Activated CD4-positive, alpha-beta T cell treated with anti-CD3 and anti-CD28 coated beads for 36 hours (primary cell): ENCODE measurements at places on chromosomes 3 and 15.
A peak's percentile ranks its signal among the peaks of the same experiment; 100 is the strongest.

- no peak for DNase-seq
These were observed 304.4 kb upstream of the TGFBR2 start for GRCh38 chr3:30302027-30302426.

- no peak for DNase-seq
These were observed 50.8 kb downstream of the CCDC191 start for GRCh38 chr3:114005481-114005880.

- DNase-seq: no peak
These were observed 252.3 kb upstream of the ARRDC4 start for GRCh38 chr15:97708252-97708651.

GRCh38 chr3:61729038-61729634, 167.8 kb downstream of the PTPRG start:
- DNase-seq: no peak

- DNase-seq: no peak
These were observed 12.5 kb downstream of the TRIM59 start for GRCh38 chr3:160437083-160437455.

GRCh38 chr3:172627057-172627809, 83.6 kb downstream of the NCEH1 start:
- no peak for DNase-seq

- no peak for DNase-seq
These were observed 151.2 kb downstream of the MYRIP start for GRCh38 chr3:39960515-39961191.

- no peak for DNase-seq
These were observed 22.0 kb downstream of the TRPM1 start for GRCh38 chr15:31079519-31079918.

GRCh38 chr3:44596621-44597020, 11.9 kb downstream of the ZNF660 start:
- no peak for DNase-seq

GRCh38 chr15:39327005-39327730, 253.7 kb upstream of the THBS1 start:
- no peak for DNase-seq

DNA sequence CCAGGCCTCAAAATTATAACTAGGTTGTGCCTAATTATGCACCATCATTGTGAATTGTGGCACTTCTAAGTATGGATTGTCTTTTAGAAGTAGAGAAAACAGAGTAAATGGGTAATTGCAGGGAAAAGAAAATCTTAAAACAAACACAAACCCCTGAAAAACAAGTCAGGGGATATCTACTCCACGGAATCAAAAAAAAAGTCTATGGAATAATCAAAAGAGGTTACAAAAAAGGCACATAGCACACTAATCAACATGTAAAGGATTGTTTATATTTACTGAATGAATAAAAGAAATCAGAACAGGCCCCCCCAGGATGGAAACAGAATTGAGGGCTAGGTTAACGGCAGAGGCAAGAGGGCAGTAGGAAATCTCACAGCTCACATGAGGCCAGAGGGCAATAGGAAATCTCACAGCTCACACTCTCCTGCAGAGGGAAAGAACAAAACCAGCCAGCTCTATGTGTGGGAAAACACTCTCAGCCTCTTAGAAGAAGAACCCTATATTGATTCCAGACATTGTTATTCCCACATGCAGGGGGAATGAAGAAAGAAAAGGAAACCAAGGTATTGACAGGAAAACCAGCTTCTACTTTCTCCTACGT, 72.7 kb upstream of the FNDC3B start:
- no peak for DNase-seq

DNA sequence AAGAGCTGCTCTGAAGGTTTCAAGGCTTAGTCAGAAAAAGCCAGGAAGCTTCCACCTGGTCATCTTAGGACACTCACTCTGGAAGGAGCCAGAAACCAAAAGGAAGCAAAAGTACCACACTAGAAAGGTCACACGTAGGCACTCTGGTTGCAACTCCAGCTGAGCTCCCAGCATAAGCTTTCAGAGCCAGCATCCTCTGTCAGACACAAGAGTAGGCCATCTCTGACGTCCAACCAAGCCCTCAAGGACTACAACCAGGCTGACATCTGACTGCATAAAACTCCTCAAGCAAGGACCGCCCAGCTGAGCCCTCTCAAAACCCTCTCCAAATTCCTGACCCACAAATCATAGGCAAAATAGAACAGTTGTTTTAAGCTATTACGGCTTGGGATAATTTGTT, 12.8 kb downstream of the SH3BP5 start:
- no peak for DNase-seq

- no peak for DNase-seq
These were observed 4.6 kb upstream of the TRIM71 start for GRCh38 chr3:32813180-32813579.

DNA sequence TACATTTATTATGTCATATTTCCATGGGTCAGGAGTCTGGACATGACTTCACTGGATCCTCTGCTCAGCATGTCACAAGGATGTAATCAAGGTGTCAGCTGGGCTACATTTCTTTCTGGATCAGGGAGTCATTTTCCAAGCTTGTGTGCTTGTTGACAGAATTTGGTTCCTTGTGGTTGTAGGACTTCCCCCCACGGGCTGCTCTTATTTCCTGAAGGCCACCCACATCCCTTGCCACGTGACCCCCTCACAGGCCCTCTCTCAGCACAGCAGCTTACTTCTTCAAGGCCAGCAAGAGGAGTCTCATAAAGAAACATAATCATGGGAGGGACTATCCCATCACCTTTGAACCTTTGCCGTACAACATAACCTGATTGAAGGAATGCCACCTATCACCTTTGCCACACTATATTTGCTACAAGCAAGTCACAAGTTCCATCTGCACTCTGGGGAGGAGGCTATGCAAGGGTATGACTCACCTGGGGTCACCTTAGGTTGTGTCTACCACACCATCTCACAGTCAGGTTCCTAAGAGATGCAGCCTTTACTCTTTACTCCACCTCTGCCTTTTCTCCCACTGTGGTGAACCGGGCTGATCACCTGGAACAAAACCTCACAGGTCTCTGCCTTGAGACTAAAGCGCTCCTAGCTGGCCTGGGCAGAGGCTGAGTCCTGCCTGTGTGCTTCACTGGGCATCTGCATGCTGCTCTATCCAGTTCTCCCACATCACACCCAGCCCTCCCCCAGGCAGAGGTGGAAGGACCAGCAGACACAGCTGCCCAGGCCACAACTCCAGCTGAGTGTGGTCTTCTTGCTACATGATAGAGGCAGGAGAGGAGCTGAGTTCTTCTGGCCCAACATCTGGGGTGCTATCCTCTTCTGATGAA, 13.5 kb downstream of the RAB6B start:
- DNase-seq: no peak

DNA sequence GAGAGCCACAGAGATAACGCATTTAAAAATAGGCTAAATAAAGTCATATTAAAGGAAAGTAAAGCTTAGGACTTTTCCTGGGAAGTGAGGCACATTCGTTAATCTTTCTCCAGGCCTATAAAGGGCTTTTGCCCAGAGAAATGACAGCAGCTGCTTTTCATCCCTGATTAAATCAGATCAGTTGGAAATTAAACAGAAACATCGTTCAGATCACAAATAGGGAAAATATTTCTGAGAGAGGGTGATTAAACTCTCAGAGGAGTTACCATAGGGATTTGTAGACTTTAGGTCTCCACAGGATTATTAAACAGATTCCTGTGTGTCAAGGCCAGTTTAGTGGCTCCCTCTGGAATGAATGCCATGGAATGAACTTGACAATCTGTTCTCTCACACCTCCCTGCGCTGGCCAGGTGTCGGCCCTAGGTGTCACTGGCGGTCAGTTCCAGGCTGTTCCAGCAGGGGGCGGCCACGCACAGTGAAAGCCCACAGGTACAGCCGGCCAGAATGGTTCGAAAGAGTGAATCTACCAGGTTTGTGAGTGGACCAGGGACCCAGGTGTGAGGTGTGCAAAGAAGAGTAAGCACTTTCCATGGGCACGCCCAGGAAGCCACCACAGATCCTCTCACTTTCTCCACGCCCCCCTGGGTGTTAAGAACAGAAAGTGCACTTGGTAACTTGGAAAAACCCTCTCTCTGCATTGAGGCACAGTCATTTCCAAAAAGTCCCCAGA, 253.0 kb upstream of the RASGRP1 start:
- DNase-seq: peak; percentile 90

GRCh38 chr3:45224824-45225464, 1.1 kb downstream of the TMEM158 start:
- DNase-seq: peak; percentile 60

DNA sequence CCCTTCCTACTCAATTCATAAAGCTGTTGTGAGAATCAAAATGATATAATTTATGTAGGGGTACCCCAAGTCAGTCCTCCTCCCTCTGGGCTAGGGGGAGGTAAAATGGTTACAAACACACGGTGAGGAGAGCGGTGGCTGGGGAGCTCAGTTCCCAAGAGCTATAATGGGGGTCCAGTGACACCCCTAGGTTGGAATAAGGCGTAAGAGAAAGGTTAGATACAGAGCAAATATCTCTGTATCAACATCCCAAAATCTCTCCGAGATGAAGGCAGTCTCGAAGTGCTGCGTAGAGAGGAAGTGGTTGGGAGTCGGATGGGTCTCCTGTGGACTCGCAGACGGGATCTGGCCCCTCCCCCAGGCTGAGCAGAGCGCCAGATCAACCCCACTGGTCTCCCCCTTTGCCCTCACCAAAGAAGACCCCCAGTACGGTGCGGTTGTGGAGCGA, 1.8 kb downstream of the DUOX2 start:
- DNase-seq: no peak

DNA sequence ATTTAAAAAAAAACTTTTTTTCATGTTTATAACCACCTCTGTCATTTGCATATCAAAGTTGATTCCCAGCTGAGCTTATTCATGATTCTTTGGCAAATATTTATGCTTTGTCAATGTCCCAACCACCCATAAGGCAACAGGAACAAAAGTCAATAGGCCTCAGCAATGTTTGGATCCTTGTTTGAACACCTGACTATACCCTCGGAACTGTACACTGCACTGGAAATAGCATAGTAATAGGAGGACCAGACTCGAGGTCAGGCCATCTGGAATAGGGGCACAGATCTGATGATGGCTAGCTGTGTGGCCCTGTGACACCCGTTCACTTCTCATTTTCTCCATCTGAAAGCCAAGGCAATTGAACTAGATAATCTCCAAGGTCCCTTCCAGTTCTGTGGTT, 301.7 kb upstream of the ATP11B start:
- DNase-seq: no peak

DNA sequence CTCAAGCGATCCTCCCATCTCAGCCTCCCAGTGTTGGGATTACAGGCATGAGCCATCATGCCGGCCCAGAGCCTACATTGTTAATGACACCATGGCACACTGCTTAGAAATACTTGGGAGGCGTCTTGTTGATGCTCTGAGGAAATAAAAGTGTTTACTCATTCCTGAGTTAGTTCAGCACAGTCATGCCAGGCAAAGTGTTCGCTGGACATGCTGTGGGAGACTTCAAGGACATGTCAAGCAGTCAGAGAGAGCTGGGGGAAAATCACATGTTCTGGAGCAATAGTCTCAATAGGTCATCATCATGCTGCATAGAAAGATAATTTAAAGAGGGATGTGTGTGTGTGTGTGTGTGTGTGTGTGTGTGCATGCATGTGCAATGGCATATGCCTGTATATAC, 37.5 kb downstream of the TTC23 start:
- no peak for DNase-seq

- DNase-seq: no peak
These were observed 52.9 kb upstream of the BCL6 start for GRCh38 chr3:187798126-187798525.

- DNase-seq: no peak
These were observed 42.1 kb downstream of the CCDC33 start for GRCh38 chr15:74278207-74278606.

DNA sequence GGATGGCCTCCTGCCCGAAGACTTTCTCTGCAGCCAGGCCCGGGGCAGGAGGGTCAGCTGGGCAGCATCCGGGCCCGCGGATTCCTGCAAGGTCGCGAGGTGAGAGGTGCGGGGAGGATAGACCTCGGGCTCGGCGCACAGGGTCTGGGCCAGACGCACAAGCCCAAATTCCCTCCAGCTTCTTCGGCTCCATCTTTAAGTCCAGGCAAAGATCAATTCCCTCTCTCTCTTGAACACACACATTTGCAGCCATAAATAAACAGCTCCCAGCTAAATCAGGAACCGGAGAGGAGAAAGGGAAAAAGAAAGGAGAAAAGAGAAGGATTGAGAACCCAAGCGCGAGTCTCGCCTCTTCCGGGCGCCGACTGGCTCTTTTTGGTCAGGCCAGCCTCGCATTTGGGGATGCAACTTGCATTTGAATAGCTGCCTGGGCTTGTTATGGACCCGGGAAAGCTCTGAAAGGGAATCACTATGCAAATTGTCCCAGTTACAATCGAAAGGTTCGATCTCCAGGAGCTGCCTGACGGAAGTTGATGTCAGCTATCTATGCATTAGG, 14.5 kb upstream of the ONECUT1 start:
- no peak for DNase-seq

DNA sequence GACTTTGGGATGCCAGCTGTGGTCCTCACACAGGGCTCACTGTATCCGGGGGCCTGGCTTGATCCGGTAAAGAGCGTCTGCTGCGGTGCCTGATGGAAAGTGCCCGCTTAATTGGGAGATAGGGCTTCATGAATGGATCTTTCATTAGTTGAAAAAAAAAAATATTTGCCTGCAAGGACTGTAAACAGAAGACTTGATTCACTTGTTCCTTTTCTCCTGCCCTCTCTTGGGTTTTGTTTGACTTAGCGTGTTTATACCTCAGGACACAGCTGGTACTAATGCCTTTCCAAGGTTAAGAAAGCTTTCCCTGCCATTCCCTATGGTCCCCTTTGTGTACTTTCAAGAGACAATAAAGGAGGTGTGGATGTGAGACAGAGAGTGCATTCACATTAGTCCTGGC, 493.3 kb downstream of the LPP start:
- DNase-seq: no peak

- DNase-seq: peak; percentile 33
These were observed 767 bp downstream of the GLT8D1 start for GRCh38 chr3:52704611-52705437.

GRCh38 chr3:105606016-105606415, 239.3 kb downstream of the ALCAM start:
- DNase-seq: no peak

DNA sequence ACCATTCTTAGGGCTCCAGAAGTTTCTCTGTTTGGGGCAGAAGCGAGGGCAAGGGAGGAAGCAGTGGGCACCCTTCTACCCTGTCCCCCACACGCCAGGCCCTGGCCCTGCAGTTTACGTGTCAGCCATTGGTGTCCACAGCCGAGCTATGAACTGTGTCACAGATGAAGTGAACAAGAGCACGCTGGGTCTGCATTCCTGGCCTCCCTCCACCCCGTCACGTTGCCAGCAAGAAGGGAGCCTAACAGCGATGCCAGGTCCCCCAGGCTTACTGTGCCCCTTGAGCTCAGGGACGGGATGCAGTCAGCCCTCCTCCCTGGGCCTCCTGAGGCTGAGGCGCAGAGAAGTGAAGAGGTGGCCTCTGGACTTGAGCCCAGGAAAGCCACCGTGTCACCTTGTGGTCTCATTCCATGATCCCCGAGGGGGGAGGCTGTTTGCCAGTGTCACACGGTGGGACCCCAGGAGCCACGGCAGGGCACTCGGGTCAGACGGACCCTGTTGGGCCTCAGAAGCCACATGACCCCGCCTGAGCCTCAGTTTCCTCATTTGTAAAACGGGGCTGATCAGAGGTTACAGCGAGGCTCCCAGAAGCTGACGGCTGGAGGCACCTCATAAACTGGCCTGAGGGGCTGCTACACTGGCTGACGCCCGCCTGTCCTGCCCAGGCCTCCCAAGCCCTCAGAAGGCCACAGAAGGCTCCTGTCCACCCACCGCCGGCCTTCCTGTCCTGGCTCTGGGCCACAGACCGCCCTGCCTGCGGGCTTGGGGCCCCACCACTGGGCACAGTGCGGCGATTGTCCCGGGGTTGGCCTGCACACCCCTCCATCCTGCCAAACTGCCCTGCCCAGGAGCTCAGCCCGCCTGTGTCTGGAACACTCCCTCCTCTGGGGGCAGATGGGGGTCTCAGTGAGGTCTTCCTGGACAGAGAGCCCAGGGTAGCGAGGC, 18.6 kb downstream of the IQSEC1 start:
- no peak for DNase-seq
